ENCODE measurements at places on chromosomes 12 and 14.
A peak's percentile ranks its signal among the peaks of the same experiment; 100 is the strongest.

- DNase-seq = no peak
Measured at GRCh38 chr12:131063413-131063812, 109.7 kb downstream of the ADGRD1 start.

DNA sequence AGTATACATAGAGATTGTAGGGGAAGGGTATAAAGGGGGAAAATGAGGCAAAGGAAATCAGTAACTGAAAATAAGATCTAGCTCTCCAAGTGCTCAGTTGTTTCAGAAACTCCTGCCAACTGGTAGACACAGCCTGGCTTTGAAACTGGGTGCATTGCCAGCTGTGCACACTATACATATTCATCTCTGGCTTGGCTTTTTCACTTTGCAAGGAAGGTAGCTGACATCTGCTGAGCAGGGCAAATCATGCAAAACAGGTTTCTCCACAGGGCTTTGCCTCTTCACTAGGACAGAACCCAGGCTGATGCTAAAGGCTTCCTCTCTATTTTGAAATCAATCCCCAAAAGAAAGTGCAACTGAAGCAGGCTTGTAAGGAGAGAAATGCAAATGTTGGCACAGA, 101.5 kb downstream of the HELB start:
- no peak for DNase-seq

DNA sequence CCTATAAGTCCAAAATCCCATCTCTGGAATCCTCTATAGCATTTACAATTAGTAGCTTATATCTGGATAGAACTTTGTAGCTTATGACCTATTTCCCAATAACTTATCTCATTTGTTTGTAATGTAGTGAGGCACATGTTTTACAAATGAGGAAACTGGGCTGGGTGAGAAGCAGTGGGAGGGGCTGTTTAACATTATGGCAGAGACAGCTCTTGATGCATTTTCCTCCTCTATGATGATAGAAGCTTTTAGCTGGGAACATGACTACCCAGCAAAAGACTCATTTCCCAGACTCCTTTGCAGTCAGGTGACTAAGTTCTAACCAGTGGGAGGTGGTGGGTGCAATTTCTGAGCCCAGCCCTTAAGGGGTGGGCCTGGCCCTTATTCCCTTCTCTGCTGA, 179.7 kb downstream of the TTC8 start:
- DNase-seq = no peak

DNA sequence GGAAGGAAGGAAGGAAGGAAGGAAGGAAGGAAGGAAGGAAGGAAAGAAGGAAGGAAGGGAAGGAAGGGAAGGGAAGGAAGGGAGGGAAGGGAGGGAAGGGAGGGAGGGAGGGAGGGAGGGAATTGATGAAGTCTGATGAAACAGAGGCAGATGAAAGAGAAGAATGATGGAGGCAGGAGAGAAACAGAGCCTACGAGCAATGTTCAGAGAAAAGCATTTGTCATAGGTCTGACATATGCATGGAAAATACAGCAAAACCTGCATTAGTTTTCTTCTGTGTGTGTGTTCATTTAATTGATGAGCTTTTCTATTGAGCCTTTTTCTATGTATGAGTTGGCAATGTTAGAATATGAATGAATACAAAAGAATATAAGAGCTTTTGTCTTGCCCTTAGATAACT, 343.4 kb downstream of the GXYLT1 start:
- no peak for DNase-seq

DNA sequence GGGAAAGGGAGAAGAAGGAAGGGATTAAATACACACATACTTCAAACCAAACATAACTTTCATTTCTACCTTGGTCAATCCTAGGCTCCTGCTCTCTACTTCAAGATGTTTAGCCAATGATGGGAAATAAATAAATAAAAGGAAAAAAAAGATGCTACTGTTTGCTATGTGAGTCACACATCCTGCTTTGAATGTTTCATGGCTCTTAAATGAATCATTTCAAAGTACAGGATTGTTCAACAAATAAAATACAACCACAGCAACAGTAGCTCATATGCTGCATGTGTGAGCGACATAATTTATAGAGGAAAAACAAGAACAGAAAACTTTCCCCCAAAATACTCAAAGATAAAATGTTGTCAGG, 54.3 kb upstream of the NPFF start:
- no peak for DNase-seq

DNA sequence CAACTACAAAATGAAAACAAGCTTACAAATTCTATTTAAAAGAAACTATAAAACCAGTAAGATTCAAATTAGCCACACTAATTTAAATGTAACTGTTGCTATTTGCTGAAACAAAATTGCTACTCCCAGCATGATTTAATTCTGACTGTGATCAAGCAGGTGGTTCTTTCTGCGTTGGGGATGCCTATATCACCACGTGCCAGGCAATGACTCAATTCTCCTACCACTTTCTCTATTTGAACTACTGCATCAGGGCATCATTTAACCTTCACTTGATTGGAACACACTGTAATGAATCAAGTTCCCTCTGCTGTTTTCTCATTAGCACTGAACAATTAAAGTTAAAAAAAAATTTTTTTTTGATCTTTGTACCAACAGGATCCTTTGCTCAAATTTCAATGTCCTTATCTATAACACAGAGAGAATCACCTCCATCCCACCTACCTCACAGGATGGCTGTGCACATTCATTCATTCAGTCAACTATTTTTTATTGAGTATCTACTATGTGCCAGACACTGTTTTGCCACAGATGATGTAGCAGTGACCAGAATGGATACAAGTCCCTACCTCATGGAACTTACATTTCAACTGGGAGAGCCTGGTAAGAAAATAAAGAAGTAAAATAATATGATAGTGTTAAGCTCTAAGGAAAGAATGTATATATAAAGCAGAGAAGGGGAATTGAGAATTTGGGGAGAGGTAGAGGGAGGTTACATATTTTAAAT, 8.0 kb upstream of the ACTN1 start:
- DNase-seq = peak; percentile 72

- DNase-seq = no peak
Measured at GRCh38 chr14:94465042-94465441, 11.0 kb downstream of the SERPINA9 start.

DNA sequence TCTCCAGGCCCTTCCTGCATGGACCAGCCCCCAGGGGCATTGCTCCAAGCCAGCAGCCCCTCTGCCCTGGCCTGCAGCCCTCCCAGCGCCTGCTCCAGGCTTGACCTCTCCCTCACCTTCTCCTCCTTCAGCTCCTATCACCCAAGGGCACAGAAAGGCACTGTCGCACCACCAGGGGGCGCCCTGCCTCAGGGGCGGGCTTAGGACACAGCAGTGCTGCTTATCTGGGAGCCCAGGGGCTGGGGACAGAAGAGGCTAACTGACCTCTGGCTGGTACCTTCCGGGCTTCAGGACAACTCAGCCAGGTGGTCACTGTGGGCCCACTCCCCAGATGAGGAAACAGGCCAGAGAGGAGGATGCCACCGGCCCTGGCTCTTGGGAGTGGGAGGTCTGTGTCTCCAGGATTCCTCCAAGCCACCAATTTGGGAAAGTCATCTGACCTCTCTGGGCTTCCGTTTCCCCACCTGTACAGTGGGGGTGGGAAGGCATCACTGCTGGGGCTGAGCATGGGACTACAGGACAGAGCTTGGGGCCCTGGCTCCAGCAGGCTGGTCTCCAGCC, 25.3 kb upstream of the GPR132 start:
- DNase-seq = peak; percentile 93

- DNase-seq = no peak
Measured at GRCh38 chr12:104347374-104348075, 44.0 kb downstream of the EID3 start.

DNA sequence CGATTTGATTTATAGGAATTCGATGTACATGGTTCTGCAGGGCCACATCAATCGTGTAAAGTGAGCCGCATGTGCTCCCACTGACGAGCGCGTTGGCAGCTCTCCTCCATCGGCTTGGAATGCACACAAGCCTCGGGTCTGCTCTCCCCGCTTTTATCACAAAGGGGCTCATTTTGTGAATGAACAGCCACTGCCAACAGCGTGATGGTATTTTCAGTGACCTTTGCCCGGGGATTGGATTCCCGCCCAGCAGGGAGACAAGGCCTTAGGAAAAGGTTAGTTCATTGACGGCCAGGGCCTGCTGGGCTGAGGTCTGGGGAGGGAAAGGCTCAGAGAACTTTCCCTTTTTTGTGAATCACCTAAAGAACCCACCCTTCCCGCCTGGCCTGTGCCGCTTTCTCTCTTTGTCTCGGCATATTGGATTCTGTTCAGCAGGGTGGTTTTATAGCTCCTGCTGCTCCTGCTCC, 232.1 kb downstream of the MSRB3 start:
- DNase-seq = no peak

DNA sequence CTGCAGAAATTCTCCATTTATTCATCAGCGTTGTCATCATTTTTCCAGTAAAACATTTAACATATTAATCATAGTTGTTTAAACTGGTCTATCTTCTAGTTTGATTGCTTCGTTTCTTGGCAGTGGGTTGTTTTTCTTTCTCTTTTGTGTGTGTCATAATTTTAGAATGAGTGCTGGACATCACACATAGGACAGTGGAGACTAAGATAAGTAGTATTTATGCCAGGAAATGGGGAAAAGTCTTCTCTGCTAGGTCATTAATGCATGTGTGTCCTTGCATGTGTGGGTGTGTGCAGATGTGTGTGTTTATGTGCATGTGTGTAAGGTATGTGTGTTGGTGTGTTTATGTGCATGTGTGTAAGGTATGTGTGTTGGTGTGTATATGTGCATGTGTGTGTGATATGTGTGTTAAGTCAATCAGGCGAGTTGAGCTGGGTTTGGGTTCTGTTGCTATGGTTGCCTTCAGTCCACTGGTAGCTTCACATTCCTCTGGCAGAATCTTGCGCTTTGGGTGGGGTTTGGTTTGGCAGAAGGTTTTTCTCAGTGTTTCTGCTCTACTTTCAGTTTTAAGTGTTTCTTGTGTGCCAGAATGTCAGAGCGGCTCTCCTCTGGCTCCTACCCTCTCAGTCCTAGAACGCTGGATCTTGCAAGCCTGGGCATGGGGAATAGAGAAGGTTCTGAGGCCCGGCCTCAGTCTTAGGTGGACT, 7.8 kb upstream of the ADGRD1 start:
- no peak for DNase-seq

GRCh38 chr12:98532687-98533304, 17.4 kb downstream of the TMPO start:
- DNase-seq = no peak

- no peak for DNase-seq
Measured at GRCh38 chr12:7834701-7835100, 38.0 kb downstream of the SLC2A14 start.

DNA sequence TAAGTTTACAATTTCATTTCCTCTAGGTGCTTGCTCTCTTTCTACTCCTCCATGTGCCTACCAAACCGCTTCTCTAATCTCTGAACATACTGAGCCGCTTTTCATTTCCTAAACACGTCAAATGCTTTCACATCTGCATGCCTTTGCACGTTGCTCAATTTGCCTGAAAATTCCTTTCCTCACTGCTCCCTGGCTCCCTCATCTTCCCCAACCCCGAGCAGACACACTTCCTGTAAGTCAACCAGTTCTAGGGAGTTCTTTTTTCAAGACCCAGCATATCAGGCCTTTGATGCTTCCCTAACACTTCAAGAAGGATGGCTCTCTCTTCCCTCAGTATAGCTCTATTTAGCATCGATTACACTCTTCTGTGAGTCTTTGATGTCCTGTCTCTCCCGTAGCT, 50.3 kb downstream of the LMO3 start:
- no peak for DNase-seq

DNA sequence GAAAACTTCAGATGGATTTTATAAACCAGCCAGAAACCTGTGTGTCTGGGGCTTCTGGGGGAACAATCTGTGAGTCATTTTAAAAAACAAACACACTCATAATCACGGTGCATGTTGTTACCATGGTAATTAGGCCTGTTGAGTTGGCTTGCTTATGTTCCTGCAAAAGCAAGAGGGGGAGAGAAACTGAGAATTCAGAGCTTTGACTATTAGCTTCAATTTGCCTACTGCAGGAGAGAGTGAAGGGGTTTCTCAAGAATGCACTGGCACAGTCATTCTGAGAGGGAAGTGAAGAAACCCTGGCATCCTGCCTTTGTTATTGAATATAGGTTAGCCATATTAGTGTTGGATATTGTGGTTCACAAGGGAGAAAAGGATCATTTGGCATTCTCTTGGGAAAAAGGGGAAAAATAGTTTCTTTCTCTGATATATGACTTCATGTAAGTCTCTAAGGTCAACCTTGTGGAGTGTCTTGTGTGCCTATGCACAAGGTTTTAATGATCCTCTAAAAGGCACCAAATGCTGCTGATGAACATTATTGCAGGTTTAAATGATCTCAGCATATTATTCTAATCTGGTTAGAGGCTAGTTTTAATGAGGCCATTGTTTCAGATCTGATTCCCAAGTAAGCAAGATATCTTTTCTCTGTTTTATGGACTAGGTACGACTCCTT, 12.9 kb downstream of the GNG2 start:
- peak; percentile 79 for DNase-seq

DNA sequence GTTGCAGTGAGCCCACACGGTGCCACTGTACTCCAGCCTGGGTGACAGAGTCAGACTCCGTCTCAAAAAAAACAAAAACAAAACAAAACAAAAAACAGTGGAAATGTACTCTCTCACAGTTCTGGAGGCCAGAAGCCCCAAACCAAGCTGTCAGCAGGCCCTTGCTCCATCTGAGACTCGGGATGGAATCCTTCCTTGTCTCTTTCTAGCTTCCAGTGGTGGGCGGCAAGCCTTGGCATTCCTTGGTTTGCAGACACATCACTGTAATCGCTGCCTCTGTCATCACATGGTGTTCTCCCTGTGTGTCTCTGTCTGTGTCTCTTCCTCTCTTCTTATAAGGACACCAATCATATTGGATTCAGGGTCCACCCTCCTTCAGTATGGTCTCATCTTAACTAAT, 6.4 kb downstream of the TNS2 start:
- DNase-seq = no peak

- no peak for DNase-seq
Measured at GRCh38 chr14:37202812-37203211, 5.1 kb downstream of the MIPOL1 start.

DNA sequence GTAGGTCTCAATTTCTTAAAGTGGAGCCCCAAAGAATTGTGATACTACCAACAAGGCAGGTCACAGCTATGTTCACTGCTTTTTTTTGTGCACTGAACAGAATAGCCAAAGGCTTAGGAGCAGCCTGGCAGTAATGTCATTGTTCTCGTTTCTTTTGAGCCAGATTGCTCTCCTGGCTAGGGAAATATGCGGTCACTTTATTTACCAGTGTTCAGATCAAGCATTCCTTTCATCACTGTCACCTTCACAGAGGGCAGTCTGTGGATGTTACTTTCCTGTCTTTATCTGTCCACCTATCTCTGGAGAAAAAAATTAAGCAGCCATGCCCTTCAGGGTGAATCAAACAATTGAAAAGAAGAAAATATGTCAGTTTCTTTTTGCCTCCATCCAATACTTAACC, 159.6 kb downstream of the BTG1 start:
- DNase-seq = no peak

Measured in activated naive CD4-positive, alpha-beta T cell treated with anti-CD3 and anti-CD28 coated beads for 36 hours (primary cell).